ENCODE measurements at places on chromosomes 3 and 15.

- DNase-seq, result no peak
These were observed 37.8 kb downstream of the GPR171 start for GRCh38 chr3:151165226-151165625.

- peak; percentile 4 for DNase-seq
These were observed 641 bp downstream of the OPA1 start for GRCh38 chr3:193593668-193594030.

- no peak for DNase-seq
These were observed at the start of gene RARRES1 for GRCh38 chr3:158731938-158732855. Gene RARRES1 (minus strand): TSS chr3:158732457. CDS start chr3:158732415, 42 bp downstream.

GRCh38 chr3:131282379-131282778, 99.2 kb upstream of the NUDT16 start:
- DNase-seq, result no peak

DNA sequence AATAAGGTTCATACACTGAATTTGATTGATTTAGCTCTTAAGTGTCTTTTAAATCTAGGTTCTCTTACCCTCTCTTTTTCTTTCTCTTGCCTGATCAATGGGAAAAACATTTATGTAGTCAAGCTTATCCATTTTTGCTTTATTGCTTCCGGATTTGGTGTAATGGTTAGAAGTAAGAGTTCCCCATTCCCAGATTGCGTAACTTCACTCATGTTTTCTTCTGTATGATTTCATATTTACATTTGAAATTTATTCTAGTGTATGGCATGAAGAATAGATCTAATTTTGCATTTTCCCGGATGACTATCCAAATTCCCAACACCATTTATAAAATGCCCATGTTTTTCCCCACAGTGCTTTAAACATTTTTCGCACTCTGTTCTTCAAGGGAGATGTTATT, 27.9 kb upstream of the SV2B start:
- no peak for DNase-seq

DNA sequence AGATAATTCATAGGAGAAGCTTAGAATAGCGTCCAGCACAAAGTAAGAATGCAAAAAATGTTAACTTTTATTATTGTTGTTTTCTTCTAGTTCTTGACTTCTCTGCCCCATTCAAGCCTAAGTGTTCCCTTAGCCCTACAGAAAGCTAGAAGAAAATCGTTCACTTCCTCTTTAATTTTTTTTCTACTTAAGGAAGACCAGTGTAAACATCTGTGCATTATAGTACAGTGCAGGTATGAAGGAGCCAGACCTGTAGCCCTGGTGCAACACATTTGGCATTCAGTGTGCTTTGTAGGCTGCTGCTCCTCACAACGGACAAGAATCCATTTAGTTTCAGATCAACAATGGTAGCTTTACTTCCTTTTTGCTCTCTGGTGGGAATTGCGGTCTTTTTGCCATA, 127.8 kb upstream of the SLC7A14 start:
- no peak for DNase-seq

- no peak for DNase-seq
These were observed 61.3 kb upstream of the GATM start for GRCh38 chr15:45439521-45440260.

- no peak for DNase-seq
These were observed 15.3 kb downstream of the B3GNT5 start for GRCh38 chr3:183268366-183268765.

- no peak for DNase-seq
These were observed 73.2 kb upstream of the UBP1 start for GRCh38 chr3:33513262-33513863.

GRCh38 chr3:15974647-15975046, 176.9 kb upstream of the ANKRD28 start:
- no peak for DNase-seq

DNA sequence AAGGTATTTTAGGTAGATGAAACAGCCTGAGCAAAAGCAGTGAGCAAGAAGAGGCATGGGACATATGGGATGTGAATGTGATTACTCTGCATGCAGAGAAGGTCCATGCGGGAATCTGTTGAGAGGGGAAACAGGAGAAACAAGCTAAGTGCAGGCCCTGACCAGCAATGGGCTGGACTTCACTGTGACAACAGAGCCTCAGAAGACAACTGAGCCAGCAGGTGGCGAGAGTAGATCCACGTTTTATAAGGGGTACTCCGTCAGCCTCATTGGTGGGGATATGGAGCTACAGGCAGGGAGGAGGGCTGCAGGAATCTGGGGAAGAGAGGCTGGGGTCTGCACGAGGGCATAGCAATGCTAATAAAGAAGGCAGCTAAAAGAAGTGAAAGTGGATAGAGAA, 405.9 kb upstream of the LMCD1 start:
- DNase-seq, result no peak

DNA sequence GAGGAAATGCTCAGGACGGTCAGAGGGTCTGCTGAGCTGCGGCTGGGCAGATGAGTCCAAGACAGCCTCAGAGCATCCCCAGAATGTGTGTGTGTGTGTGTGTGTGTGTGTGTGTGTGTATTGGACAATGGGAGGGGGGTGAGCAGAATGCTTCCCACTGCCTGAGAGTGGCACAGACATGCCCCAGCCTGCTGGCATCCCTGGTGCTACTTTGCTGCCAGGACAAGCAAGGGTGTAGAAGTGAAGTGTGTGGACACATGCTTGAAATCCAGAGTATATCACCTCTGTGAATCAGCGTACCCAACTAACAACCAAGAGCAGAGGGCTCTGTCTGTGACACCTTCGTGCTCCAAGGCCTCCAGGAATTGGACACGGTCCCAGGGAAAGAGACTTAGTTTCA, 76.3 kb downstream of the SLC9A9 start:
- DNase-seq, result no peak

GRCh38 chr3:187972454-187972853, 181.5 kb upstream of the LPP start:
- no peak for DNase-seq

DNA sequence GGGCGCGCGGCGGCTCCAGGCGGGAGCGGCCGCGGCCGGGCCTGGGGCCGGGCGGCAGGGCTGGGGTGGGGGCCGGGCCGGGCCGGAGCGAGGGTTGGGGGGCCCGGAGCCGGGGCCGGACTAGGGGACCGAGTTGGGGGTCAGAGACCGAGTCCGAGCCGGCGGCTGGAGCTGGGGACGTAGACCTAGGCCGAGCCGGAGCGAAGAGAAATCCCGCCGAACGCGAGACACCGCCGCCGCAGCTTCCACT, 37.3 kb downstream of the HMCES start:
- no peak for DNase-seq

DNA sequence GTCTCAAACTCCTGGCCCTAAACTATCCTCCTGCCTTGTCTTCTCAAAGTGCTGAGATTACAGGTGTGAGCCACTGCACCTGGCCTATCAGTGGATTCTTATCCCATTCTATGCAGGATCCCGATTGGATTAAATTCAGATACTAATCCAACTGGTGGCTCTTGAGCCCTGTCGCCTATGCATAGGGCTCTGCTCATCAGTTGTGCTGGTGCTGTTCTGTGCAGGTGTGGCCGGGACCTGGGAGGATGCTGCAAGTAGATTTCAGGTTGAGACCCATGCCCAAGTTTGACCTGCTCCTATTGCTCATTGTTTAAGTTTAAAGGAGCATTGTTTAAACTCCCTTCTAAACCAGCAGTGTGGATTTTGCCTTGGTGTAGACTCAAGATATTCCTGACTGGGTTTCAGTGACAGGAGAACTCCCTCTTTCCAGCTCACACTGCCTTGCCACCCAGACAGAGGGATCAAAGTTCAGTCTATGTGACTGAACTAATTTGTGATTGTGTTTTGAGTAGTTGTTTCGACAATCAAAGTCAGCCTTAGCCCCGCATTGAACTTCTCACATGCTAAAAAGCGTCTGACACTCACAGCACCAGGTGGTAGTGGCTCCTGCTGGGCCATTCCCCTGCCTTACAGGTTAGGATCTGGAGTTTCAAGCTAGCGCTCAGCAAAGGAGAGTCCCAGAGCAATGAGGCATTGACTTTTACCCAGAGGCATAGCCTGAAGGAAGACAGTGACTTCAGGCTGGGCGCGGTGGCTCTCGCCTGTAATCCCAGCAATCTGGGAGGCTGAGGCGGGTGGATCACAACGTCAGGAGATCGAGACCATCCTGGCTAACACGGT, 45.0 kb upstream of the PIK3CB start:
- no peak for DNase-seq

DNA sequence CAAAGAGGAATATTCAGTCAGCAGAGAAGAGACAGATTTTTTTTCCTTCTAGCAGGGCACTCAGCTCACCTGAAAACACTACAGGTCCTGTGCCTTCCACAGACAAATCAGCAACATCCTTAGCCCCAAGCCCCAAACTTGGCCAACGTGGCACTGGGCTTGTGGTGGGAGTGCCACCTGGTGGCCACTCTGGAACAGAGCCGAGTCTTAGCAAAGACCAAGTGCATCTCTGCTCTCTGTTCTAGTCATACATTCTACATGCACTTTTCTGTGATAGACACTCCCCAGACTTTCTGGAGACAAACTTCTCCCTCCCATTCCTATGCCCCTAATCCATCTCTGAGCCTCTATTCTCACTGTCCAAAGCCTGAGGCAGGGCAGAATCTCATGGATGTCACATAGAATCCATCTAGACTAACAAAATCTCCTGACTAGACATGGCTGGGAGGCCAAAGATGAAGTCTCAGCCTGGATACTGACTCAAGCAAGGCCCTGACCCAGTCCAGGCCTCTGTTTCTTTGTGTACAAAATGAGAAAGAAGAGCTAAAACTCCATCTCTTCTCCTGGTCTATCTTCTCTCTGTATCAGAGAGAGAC, 5.1 kb upstream of the SEMA7A start:
- peak; percentile 59 for DNase-seq

GRCh38 chr3:5144316-5144994, 22.4 kb downstream of the ARL8B start:
- DNase-seq, result no peak

- DNase-seq, result no peak
These were observed 272.1 kb downstream of the BBX start for GRCh38 chr3:107794664-107795443.

GRCh38 chr3:9385187-9386077, 12.0 kb upstream of the SETD5 start:
- no peak for DNase-seq

GRCh38 chr15:60392986-60393790, 4.6 kb downstream of the ANXA2 start:
- no peak for DNase-seq

DNA sequence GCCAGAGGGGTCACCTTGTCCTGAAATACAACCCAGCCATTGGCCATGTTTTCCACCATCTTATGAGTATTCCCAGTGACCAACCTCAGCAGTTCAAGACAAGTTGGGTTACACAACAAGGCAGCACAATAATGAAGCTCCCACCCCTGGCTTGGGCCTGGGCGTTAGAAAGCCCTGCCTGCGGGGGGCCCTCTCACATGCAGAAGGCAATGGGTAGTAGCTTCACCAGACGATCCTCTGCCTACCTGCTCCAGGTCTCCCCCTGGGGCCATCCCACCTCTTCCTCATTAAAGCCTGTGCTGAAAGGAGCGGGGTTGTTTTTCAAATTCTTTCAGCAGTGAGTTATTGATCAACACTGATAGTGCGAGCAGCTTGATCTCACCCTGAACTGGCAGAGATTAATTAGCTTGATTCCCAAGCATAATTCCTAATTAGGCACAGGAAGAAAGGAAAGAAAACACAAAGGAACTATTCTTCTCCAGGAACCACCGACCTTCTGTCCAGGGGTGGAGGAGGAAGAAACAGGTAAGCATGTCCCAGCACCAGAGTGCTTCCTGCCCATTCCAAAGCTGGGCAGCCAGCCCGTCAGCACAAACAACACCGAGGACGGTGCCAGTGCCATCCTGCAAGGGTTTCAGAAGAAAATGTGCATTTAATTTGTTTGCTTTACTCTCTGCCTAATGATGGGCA, 79.7 kb upstream of the CGNL1 start:
- no peak for DNase-seq

GRCh38 chr3:133237380-133237779, 162.5 kb upstream of the BFSP2 start:
- DNase-seq, result no peak

DNA sequence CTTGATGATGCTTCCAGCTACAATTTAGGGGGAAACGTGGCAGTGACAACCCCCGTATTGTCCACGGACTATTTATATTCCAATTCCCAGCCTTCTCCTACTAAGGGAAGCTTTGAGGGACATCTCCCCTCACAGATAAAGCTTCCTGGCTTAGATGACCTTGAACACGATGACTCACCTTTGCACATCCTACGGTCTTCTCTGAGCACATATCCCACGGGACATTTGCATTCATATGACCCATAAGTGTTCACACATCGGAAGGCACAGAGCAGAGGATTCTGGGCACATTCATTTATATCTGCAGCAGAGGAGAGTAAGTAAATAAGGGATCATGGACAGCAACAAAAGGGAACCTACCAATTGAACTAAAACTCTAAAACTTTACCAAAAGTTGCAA, 101.5 kb downstream of the DUT start:
- DNase-seq, result no peak

DNA sequence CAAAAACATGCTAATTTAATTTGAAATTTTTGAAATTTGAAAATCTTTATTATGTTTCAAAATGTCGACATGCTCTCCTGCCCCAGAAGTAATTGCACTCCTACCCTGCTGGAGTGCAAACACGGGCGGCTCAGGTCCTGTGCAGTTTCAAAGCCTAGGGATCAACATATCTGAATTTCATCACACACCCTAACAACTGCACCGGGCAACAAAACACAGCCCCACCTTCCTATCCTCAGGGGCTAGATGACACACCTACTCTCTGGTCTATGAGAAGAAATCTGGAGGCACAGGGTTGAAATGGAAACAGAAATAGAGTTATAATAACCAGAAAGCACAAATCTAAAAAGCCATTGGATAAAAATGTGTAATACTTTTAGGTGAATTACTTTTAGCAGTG, 61.4 kb downstream of the BFSP2 start:
- DNase-seq, result no peak

DNA sequence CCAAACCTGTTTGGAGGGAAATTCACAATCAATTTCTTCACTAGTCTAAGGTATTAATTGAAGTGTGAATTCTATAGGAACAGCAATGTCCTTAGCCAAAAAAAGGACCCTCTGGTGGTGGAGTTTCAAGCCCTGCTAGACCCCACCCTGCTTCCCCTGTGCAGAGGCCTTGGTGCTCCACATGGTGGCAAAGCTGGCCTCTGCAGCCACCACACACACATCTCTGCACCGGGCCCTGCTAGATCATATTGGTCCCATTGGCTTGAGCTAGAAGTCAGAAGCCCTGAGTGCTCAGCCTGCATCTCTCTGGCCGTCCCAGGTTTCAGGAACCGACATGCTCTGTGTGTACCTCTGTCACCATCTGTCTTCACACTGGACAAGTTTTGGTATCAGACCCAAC, 220.9 kb upstream of the TRIM42 start:
- no peak for DNase-seq

DNA sequence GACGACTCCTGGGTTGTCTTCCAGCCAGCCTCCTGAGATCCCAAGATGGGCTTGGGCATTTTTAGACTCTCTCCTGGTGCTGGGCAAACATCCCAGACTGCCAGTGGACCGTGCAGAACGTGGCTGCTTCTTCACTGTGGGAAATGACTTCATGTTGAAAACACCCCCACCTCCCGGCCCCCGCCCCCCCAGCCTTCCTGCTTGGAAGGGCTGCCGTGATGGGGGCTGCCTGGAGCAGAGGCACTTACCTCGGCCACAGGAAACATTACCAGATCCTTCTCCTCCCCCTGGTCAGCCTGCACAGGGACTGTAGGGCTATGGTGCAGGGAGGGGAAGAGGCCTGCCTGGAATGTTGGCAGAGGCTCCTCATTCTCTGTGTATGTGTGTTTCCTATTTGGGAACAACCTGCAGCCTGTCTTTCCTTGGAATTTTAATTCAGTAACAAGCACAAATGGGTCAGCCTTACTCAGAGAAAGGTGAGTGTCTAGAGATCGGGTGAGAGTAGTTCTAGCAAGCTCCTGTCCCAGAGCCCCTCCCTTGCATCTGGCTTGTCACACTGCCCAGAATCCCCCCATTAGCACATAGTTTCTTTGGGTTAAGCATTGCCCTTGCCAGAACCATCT, 90.8 kb downstream of the ANP32A start:
- no peak for DNase-seq
